NCI-H1436 (cell line): ENCODE measurements at places on chromosomes 1 and 21.

- DNase-seq = peak; percentile 69
These were observed 43.3 kb upstream of the LPAR3 start for GRCh38 chr1:84936116-84936810.

- DNase-seq = no peak
These were observed 6.6 kb upstream of the ADORA3 start for GRCh38 chr1:111509997-111510375.

DNA sequence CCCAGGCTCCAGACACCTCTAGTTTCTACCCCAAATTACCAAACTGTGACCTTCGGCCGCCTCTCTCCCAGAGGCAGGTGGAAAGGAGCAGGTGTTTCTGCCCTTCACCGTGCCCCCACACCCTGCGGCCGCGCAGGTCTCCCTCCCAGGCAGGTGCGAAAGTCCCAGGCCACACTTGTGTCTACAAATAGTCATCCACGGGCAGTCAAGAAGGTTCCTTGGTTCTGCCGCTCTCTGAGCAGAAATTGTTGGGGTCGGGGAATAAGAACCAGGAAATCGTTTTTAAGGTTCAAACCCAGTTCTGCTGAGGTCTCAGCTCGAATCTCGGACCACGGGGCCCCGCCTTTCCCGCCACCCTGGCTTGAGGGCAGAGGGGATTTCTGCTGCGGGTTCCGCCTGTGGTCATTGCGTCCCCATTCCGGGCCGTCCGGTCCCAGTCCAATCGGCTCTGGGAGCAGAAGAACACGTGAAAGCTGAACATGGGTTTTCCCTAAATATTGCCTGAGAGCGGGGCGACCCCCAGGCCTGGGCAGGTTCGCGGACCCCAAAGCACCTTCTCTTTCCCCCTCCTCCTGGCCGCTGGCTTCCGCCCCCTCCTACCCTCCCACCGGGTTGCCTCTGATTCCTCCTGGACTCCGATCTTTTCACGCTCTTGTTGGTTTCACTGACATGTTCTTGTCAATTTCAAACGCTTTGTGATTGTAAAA lies 1.2 kb upstream of the ATF3 start:
- DNase-seq = no peak

DNA sequence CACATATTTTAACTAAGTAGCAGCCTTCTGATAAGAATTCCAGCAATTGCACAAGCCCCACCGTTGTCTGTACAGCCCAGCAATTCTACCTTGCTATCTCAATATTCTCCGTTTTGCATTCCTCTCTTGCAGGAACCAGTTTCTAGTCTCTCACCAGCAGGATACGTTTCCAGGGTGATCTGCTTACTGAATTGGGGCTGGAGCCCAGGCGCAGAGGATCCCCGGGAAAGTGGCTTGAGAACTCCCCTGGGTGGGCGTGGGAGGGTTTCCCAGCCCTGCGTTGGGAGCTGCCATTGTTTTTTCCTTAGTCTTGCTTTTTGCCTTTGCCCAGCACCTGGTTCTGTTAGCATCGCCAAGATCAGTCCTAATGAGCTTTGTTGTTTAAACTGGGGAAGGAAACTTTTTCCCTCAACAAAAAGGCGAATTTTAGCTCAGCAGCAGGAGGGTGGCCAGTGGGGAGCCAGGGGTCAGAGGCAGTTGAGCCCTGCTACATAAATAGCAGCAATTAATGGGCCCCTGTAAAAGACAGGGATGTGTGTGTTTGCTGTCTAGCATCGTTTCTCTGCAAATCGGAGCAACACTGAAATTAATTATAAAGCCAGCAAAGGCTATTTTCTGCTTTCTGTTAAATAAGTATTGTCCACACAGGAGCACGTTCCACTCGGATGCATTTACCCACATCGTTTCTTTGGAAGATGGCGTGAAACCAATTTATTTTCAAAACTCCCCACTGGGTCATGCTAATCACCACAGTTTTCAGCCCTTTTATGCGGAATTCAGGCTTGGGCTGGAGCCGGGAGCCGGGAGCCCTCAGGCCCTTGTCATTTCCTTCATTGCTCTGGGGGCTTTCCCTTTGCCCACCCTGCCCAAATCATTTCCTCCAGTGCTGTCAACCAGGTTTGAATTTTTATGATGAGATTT lies 36.6 kb downstream of the HUNK start:
- no peak for DNase-seq

- no peak for DNase-seq
These were observed 159.1 kb downstream of the EDEM3 start for GRCh38 chr1:184595596-184595995.

GRCh38 chr21:35051287-35051818 lies 2.3 kb upstream of the RUNX1 start:
- DNase-seq = no peak
